Activated T-helper 1 cell treated with Interleukin-2 at 50 U/mL for 16 hours (primary cell): ENCODE measurements at places on chromosomes 2 and 18.

DNA sequence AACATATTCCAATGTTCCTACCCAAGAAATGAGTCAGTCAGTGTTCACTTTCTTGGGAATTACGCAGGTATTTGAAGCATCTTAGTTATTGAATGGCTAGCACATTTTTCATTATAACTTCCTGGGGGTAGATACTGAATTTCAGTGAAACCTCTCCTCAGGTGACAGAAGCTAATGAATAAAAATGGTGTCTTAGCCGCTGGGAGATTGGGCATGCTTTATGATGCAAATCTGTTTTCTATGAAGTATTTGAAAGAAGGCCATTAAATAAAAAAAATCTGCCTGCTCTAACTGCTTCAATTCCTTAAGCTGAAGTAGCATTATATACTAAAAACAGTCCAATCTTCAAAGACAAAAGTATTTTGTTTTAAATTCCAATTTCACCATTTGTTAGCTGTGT is 132.8 kb upstream of the CYRIA start:
- DNase-seq = no peak

GRCh38 chr18:35049111-35050027 is 8.2 kb downstream of the MAPRE2 start:
- DNase-seq = no peak

- DNase-seq = no peak
Observed at GRCh38 chr18:22432657-22433137, 15.0 kb upstream of the CTAGE1 start.

DNA sequence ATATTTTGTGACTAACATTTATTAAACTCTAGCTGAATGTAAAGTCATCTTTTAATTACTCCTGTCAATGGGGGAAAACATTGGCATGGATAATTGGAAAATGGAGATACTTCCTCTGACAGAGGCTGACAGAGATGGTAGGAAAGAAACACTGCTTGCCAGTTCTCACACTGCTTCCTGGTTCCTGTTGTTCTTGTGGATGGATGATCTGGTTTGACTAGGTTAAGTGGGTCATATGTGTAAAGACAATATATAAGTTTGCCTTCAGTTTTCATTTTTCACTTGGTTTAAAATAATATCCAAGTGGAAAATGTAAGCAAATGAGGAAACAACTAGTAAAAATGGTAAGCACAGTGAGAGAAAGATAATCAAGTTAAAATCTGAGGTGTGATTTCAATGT is 188.8 kb upstream of the CWC22 start:
- no peak for DNase-seq

GRCh38 chr18:67421651-67422050 is 94.9 kb downstream of the DSEL start:
- no peak for DNase-seq

GRCh38 chr2:187527262-187527661 is 27.0 kb downstream of the TFPI start:
- DNase-seq = no peak

GRCh38 chr2:32559136-32559535 is 68.7 kb upstream of the TTC27 start:
- no peak for DNase-seq

DNA sequence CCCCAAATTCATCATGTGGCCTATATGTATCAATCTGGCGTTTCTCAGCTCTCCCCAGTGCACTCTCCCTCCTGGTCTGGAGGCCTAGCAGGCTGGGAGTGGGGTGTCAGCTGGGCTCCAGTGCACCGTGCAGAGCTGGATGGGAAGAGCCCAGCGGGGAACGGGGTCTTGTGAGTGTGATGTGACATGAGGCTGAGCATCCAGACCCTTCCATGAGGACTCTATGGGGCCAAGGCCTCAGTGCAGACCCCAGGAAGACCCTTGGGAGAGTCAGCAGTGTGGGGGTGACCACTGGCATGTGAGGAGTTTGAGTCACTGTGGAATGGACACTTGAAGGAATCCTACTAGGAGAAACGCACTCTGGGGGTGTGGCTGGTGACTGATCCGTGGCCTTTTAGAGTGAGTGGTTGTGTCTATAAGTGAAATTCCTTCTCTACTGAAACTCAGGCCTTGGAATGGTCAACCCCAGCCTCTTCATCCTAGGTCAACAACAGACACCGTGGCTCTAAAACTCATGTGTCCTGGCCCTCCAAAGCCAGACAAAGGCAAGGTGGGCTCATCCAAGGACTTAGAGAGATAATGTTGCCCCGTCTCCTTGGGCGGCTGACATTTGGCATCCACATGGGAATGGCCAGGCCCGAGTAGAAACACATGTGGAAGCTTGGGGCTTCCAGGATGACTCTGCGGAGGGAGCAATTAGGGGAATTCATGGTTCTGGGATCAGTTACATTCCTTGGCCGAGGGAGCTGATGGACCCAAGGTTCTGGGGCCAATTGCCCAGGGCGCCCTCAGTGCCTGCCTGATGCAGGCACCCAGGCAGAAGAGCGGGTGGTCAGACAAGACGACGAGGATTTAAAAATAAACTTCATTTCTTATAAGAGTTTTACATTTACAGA is 156.0 kb upstream of the TWIST2 start:
- DNase-seq = no peak

DNA sequence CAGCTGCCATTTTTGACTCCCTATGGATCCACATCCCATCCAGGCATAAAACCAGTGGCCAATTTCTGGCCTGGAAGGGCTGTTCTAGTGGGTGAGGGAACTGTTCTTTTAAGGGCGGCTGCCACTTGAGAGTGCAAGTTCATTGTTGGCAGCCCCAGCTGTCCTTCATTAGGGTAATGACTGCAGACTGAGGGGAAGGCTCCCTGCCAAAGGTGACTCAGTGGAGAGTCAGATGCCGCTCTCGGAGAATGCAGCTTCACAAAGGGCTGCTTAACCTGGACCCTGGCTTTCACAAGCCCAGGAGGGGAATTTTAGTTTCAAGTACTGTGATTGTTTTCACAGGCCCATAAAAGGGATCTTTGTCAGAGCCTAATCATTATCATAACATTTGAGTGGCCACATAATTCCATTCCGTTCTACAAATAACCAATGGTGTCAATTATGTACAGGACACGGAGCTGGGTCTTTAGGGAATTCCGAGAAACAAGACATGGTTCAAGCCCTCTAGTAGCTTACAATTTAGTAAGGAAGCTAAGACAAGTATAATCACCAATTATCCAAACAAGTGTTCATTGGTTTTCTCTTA is 235.7 kb downstream of the CDCA7 start:
- DNase-seq = no peak

DNA sequence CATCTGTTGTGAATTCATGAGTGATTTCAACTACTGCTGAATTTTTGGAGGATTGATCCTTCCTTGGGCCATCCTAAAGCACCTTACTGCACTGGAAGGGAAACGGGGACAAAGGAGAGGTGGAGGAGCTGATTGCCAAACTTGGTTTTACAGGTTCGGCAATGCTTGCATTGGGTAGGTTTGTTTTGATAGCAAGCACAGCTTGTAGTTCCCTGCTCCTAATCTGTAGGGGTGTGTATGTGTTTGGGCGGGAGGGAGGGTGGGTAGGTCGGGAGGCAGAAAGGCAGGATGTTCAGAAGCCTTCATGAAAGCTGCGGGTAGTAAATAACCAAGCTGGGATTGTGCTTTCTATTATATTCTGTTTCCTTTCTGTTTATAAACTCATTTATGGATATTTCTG is 24.6 kb downstream of the PHLPP1 start:
- no peak for DNase-seq

- no peak for DNase-seq
Observed at GRCh38 chr18:78892177-78892576, 87.4 kb upstream of the SALL3 start.

- no peak for DNase-seq
Observed at GRCh38 chr2:67581751-67582150, 184.6 kb downstream of the ETAA1 start.

GRCh38 chr2:180413336-180413735 is 406.2 kb upstream of the CWC22 start:
- no peak for DNase-seq

GRCh38 chr18:37649930-37650329 is 84.3 kb upstream of the CELF4 start:
- DNase-seq = no peak
